AG10803 (cell line): ENCODE measurements at places on chromosomes 4 and X.

DNA sequence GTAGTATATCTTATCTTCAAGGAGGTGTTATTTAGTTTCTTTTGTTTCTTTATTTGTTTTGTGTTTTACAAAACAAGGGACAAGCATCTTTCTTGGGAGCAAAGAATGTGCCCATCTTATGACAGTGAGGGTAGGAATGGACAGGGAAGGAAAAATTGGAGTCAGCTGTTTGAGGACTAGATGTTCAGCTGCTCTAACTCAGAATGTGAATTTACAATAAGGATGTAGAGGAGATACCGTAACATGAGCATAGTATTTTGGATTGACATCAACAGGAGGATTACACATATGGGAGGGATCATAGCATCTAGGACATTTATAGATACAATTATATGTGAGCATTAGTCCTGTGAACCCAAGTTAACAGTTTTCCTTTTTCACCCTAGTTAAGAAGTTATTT, 89.0 kb upstream of the GK2 start:
- DNase-seq = no peak

GRCh38 chr4:113641025-113641431, 120.5 kb downstream of the CAMK2D start:
- DNase-seq = no peak

DNA sequence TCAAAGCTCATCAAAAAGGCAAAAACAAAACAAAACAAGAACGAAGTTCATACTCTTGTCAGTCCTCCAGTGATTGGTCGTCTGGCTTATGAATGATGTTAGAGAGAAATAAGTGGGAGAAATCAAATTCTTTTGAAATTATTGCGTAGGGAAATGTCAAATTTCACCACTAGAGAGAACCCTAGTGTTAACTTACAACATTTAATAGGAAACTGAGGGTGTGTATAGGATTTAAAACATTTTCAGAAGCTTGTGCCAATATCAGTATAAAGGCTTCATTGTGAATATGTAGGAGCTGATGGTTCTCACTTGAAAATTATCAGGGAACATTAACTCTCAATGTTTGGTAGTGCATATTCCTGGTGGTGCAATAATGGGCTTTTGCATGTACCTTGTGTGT, 17.4 kb downstream of the ADH6 start:
- DNase-seq = peak; percentile 68

- DNase-seq = peak; percentile 22
Observed at GRCh38 chr4:17884063-17884462, 73.3 kb downstream of the NCAPG start.

DNA sequence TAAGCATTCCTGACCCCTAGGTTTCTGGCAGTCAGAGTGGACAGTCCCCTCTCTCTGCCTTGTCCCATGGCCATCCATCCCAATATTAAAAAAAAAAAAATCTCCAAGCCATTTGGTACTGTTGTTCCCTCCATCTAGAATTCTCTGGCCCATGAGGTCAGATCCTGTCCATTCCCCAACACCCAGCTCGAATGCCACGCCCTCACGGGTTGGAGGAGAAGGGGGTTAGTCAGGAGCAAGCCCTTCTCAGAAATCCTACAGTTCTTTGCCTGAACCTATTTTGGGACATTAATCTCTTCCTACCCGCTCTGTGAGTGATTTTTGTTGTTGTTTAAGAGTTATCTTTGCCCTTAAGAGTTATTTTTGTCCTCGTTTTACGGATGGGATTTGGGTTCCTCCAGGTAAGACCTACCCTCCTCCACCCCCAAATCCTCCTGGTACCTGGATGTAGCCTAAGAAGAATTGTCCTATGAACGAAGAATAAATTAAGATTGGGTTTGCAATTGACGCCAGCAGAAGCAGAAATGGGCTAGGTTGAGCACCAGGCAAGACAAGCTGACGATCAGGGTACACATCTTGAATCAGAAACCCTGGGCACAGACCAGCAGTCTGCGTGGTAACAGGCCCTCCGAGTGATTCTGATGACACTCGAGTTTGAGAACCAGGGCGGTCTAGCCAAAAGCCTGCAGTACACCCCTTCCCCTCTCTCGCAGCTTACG, 977 bp downstream of the RNF175 start:
- no peak for DNase-seq

- DNase-seq = no peak
Observed at GRCh38 chrX:9983846-9984245, 16.7 kb downstream of the CLDN34 start.

DNA sequence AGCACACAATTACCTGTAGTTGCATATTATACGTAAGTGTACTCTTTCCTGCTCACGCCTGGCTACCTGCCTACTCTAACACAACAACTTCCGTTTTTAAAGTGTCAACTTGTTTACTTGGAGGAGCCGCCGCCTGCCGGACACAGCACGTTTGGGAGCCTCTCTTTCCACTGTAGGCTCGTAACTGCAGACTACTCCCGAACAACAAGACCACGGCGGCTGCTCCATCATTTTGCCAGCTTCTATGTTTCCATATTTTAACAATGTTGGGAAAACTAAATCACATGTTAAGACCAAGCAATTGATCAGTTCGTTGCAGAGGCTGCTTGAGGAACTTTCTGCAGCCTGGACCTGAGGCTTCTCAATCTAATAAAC, 841 bp downstream of the MTNR1A start:
- peak; percentile 17 for DNase-seq

DNA sequence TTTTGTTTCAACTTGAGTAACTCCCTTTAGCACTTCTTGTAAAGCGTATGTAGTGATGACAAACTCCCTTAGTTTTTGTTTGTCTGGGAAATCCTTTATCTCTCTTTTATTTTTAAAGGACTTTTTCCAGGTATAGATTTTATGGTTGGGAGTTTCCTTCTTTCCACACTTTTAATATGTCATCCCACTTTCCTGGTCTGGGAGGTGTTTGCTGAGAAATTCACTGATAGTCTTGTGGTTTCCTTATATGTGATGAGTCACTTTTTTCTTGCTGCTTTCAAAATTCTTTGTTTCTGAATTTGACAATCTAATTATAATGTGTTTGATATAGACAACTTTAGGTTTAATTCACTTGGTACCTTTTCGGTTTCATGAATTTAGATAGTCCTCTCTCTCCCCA, 353.9 kb downstream of the GPAT3 start:
- peak; percentile 23 for DNase-seq

- peak; percentile 13 for DNase-seq
Observed at GRCh38 chr4:98262431-98262830, 1.2 kb downstream of the RAP1GDS1 start.

GRCh38 chrX:27446423-27446822, 16.7 kb downstream of the PPP4R3C start:
- no peak for DNase-seq

DNA sequence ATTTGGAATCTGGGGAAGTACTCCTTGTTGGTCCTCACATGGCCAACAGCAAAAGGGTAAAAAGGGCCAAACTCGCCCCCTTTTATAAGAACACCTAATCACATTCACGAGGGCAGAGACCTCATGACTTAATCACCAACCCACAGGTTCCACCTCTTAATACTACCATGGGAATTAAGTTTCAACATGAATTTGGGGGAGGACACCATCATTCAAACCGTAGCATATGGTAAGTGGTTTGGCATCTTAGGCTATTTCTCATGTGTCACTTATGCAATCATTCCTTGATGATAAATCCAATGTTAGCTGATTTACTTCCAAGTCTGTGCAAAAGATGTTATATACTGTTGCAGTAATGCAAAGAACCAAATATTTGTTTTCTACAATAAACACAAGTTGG, 302.9 kb upstream of the FAM241A start:
- peak; percentile 67 for DNase-seq

- DNase-seq = no peak
Observed at GRCh38 chr4:159673221-159673620, 570.3 kb downstream of the RAPGEF2 start.

- peak; percentile 74 for DNase-seq
Observed at GRCh38 chr4:181909368-181909767, 333.8 kb upstream of the TENM3 start.

- DNase-seq = no peak
Observed at GRCh38 chr4:120286813-120287212, 220.2 kb upstream of the MAD2L1 start.

- no peak for DNase-seq
Observed at GRCh38 chr4:108607079-108607815, 13.1 kb upstream of the RPL34 start.

- no peak for DNase-seq
Observed at GRCh38 chrX:108134724-108135123, 43.1 kb downstream of the ATG4A start.
